ENCODE measurements at places on chromosomes 7 and 10.

DNA sequence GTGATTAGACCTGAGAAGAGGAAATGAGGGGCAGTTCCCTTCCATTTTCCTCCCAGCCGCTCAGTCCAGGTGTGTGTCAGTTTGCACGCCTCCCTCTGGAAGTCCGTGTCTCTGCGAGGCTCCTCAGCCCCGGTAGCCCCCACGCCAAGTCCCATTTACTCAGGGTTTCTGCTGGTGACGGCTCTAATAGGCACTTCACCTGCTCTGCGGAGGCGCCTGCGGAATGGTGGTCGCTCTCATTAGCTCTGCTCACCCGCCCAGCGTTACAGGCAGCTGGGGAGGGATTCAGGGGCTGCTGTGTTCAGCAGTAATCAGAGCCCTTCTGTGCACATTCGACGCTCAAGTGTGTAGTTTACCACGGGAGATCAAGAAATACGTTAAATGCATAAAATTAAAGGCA, 179.9 kb downstream of the MGMT start:
- no peak for DNase-seq

- DNase-seq: no peak
These were observed 375.5 kb downstream of the TCERG1L start for GRCh38 chr10:130935897-130936550.

- no peak for DNase-seq
These were observed 28.5 kb downstream of the CXCL12 start for GRCh38 chr10:44356139-44357022.

DNA sequence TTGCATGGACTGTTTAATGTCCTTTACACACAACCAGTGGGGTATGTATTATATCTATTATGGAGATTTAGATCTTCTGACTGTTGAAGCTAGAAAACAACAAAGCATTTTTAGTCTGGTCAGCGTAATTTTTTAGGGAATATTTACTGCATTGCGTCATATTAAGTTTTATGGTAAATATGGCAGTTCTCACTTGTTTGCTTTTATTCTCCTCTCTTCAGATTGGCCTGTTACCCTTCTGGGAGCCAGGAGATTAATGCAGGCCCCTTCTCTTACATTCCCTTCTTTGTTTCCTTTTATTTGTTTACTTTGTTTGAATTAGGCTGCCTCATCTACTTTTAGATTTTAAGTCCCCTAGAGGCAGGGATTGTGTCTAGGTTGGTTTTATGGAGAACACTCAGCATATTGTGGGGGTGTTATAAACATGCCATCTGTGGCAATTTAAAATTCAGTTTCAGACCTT, 13.8 kb downstream of the UBE2D1 start:
- DNase-seq: no peak

DNA sequence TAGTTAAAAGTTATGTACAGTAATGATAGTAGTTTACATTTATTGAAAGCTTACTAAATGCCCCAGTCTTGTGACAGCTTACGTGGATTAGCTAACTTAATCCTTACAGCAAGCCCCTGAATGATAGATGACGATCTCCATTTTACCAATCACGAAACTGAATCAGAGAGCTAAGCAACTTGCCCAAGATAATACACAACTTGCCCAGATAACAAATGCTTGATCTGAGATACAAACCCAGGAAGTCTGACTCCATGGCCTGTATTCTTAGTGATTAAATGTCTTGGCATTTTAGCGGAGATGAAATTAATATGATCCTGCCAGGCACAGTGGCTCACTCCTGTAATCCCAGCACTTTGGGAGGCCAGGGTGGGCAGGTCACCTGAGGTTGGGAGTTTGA, 46.9 kb upstream of the FMC1 start:
- DNase-seq: no peak

DNA sequence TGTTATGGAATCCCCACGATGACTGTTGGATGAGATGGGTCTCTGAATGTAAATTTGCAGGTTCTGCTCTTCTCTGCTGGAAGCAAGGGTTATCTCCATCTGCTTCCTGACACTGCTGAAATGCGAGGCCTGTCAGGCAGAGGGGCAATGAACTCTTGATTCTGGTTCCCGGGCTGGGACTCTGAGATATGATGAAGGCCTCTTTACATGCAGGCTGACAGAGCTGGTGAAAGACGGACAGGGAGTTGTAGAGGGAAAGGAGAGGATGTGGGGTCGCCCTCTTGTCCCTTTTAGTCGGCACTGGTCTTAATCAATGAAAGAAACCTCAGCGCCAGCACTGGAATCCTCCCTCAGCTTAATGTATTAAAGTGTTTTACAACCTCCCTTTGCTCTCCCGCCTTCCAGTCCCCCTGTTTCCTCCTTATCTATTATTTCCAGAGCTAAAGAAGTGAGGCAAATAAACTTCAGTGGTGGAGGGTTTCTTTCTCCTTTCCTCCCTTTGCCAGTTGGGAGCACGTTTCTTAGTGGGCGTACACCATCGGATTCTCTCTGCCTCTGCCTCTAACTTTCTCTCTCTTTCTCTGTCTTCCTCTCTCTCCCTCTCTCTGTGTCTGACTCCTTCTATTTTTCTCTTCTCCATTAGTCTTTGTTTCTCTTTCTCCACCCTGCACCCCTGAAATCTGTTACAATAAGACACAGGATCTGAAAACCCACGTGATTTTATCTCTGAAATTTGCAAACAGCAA, 145.6 kb downstream of the BAMBI start:
- DNase-seq: no peak

GRCh38 chr10:130495891-130496636, 359.9 kb downstream of the GLRX3 start:
- no peak for DNase-seq

DNA sequence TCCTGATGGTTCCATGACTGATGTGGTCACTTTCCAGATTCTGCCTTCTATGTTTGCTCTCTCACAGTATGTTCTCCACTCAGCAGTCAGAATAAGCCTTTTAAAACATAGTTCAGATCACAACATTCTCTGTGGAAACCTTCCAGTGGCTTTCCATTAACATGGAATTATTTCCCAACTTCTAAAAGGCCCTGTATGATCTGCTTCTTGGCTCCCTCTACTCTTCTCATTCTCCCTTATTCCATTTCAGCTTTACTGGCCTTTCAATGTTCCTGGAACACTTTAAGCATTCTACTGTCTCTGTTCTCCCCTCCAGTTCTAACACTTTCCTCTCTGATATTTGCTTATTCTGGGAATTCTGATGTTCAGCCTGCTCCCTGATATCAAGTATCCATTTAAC, 325.6 kb downstream of the THSD7A start:
- DNase-seq: no peak

- DNase-seq: peak; percentile 15
These were observed 115.9 kb downstream of the VIPR2 start for GRCh38 chr7:159028508-159029401.

- peak; percentile 91 for DNase-seq
These were observed at the start of gene AGAP3 for GRCh38 chr7:151085691-151086620. Gene AGAP3, plus strand, starts transcription at chr7:151086475. Its CDS starts 267 bp downstream, at chr7:151086742.

Measured in adrenal gland (tissue), 19 donors.